ENCODE measurements at places on chromosomes 11 and 22.
A peak's percentile ranks its signal among the peaks of the same experiment; 100 is the strongest.

GRCh38 chr11:11589437-11589836, 32.4 kb downstream of the GALNT18 start:
- DNase-seq = no peak

DNA sequence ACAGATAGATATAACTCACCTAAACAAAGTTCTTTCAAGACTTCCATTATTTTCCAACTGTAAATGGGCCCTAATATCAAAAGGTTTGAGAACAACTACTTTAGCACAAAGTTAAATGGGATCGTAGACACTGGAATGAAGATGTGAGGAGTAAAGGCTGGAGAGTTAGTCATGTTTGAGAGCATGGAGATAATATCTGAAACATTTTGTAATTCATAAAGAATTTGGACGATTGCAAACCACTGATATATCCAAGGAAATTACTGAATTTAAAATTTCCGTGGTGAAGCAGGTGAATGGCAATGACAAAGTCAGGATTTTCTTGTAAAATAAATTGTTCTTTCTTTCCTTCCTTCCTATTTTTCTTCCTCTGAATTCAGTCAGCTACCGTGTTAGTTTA, 564.9 kb downstream of the CNTN5 start:
- no peak for DNase-seq

DNA sequence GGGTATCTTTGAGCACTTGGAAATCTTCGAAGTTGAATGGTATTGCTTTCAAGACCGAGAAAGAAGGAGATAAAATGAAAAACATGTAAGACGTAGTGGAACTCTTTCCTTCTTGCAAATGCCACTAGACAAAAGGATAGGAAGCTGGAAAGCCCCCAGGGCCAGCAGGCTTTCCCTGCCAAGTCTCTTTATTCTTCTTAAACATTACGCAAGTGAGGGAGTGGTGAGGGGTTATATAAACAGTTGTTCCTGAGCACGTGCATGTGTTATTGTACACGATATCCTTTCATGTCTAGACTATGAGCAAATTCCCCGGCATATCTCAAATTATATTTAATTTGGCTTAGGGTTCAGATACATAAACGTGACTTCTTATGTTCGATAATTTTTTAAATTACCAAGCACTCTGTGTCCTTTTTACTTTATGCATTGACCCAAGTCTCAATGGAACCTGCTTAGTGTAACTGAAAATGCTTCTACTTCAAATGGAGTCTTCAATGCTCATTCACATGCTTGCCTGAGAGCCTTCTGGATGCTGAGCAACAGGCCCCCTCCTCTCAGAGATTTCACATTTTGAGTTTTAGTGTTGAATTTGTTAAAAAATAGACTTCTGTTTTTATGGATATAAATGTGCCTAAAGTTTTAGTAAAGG, 59.0 kb downstream of the PPP2R1B start:
- DNase-seq = no peak

- no peak for DNase-seq
These were observed 60.8 kb upstream of the CTSC start for GRCh38 chr11:88398372-88398771.

DNA sequence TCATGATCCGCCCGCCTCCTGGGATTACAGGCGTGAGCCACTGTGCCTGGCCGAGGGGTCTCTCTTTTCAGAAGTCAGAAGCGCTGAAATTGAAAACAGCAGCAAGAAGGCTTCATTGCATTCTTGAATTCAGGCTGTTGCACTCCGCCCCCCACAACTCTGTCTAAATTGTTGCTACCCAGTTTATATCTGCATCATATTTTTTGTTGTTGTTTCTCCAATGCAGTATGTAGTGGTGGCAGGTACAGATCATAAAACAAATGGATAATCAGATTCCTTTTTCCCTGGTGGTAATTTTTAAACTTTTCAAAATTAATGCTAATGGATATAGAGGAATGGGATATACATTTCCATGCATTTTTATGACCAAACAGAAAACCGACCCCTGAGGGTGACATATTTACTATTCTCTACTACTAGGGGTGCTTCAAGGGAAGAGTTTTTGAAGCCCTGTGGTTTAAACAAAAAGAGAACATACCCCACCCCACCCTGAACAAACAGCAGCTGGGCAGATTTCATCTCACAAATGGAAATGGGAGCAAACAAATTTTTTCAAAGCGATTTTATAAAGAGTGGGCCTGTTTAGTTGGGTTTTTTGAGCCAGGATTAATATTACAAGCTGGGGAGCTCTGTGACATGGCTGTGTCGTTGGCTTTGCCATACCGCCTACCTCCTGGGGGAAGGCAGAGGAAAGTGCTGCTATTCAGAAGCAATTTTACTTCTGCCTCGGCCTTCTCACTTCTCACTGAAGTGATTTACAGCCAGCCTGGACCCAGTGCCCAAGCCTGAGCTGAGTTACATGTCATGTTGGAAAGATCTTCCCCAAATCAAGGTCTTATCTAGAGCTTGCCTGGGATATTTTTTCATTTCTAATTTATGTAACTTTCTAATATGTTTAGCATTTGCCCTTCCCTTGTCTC, 16.0 kb upstream of the TMA7B start:
- DNase-seq = no peak

- DNase-seq = no peak
These were observed 333.1 kb upstream of the RAG2 start for GRCh38 chr11:36931139-36931538.

DNA sequence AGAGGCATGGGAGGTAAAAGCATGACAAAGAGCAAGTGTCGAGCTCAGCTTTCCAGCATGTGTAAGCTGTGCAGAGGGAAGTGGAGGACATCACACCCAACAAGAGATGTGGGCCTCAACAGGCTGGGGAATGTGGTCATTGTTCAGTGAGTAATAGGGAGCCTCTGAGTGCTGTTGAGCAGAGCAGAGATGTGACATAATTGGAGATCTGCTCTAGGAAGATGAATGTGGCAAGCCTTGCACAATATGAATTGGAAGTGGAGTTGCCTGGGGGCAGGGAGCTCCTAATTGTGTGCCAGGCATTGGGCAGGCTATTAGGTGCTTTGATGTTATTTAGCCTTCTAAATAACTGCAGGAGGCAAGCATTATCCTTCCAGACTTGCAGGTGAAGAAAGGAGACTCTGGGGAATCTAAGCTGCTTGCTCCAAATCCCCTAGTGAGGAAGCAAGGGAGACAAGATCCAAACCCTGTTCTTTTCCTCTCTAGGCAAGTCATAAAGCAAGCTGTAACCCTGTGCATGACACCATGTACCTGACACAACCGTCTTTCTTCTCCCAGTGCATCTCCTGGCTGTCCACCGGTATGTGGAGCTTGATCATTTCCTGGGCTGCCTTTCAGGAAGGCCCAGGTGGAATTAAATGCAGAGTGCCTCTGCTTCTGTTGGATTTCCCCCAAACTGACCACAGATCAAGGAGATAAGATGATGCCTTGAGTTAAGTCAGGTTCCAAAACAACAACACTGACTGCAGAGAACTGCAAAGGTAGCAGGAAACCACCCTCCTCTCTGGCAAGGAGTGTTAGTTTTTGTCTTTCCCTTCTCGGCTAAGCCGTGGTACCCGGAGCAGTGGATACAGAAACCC, 221.4 kb downstream of the TENM4 start:
- no peak for DNase-seq

DNA sequence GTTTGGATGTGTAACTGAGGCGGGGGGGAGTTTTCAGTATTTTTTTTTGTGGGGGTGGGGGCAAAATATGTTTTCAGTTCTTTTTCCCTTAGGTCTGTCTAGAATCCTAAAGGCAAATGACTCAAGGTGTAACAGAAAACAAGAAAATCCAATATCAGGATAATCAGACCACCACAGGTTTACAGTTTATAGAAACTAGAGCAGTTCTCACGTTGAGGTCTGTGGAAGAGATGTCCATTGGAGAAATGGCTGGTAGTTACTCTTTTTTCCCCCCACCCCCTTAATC, 2.3 kb downstream of the MALAT1 start:
- no peak for DNase-seq

DNA sequence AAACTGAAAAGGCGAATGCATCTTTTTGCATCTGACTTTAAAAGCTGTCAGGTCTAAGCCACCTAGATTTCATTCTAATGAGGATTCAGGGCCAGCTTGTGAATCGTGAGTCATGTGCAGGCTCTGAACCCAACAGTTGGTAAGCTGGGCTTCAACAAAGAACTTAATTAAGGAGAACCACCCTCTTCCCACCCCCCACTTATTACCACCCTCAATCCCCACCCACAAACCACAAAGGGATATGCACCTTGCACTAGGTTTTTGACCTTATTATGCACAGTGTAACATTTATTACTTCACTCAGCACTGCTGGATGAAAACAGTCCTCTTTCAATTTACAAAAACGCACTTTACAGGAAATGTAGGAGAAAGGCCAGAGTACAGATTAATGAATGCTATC, 94.1 kb upstream of the LIN7C start:
- DNase-seq = no peak

- no peak for DNase-seq
These were observed 147.6 kb downstream of the MIAT start for GRCh38 chr22:26804911-26805539.

DNA sequence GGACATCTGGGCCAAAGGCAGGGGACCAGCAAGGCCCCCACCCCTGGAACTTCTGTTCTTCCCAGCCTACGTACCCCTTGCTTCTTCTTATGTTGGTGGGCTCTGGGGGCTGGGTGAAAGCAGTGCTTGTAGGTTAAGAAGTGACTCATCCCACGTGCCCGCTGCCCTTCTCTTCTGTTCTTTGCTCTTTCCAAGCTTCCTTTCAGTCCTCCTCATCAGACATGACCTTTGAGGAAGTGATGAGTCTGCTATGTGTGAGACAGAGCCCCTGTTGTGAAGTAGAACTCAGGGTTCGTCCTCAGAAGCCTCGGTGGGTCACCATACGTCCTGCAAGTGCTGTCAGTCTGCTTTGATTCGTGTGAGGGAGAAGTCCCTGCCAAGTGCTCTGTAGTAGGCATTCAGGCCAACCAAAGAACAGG, 12.7 kb downstream of the MED15 start:
- DNase-seq = peak; percentile 50

- DNase-seq = no peak
These were observed 1313.1 kb downstream of the JRKL start for GRCh38 chr11:97702951-97703350.

- DNase-seq = no peak
These were observed 131.4 kb upstream of the UBASH3B start for GRCh38 chr11:122523846-122524805.

DNA sequence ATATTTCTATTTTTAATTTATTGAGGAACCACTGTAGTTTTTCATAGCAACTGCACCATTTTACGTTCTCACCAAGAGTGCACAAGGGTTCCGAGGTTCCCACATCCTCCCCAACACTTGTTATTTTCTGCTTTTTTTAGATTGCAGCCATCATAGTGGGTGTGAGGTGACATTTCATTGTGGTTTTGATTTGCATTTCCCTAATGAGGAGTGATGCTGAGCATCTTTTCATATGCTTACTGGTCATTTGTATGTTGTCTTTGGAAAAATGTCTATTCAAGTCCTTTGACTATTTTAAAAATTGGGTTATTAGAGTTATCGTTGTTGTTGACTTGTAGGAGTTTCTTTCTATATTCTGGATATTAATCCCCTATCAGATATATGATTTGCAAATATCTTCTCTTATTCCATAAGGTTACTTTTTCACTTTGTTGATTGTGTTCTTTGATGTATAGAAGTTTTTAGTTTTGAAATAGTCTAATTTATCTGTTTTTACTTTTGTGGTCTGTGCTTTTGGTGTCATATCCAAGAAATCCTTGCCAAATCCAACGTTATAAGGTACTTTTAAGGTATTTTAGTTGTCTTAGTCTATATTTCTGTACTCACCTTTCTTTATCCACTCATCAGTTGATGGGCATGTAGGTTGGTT, 9.0 kb downstream of the NEAT1 start:
- DNase-seq = no peak

GRCh38 chr11:118790357-118791110, 430 bp downstream of the DDX6 start:
- peak; percentile 74 for DNase-seq

DNA sequence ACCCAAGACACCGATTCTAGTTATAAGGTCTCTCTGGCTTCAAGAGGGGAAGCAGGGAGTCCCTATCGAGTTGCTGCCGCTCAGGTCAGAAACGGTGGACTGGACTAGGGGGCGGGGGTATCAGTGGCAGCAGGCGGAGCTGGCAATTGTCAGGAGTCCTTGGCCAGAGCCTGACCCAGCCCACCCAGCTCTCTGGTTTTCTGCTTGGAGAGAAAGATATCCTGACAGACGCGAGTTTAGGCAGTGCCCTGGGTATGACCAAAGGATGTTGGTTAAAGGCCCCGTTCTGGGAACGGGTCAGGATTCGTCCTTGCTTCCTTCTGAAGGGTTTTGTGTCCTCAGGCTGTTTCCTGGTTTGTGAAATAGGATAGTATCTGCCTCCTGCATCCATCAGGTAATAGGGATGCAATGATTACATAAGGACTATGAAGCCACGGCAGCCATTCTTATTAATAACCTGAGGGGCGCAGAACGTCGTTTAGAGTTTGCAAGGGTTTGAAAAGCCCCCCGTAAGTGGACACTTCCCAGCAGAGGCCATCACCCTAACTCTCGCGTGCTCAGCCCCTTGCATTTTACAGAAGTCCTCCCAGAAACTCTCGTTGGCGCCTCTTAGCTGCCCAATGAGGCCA, 700 bp upstream of the DEPDC5 start:
- peak; percentile 32 for DNase-seq

DNA sequence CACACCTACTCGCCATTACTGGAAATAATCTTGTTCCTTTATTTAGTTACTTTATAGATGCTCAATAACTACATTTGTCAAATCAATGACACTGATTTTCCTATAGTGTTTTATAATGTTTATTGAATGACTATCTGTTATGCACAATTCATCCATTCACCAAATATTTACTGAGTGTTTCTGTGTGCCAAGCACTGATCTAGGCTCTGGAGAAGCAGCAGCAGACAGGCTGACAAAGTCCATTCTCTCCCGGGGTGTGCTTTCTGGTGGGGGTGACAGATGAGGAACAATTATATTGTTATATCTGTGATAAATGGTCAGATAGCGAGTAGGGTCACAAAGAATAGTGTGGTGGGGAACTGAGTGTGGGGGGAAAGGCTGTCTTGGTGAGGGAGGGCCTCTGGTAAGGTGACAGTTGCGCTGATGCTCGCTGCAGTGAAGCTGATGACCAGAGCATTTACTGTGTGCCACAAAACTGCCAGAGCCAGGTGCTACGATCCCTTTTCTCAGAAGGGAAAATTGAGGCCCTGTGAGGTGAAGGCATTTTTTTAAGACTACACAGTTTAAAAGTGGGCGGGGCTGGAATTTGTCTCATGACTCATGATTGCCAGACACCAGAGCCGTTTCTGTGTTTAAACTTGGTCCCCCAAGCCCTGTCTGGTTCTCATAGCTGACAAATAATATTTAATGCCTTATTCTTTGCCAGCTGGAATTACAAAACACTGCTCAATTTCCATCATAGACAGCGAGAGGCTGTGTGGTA, 10.2 kb downstream of the PACS1 start:
- DNase-seq = peak; percentile 75

- DNase-seq = no peak
These were observed 325.8 kb upstream of the B3GAT1 start for GRCh38 chr11:134737563-134738510.

GRCh38 chr11:103845331-103845730, 191.1 kb upstream of the DDI1 start:
- DNase-seq = no peak

- DNase-seq = peak; percentile 55
These were observed 40.4 kb upstream of the ETS1 start for GRCh38 chr11:128627666-128628324.
